ENCODE measurements at places on chromosomes 11 and 22.

- DNase-seq = no peak
These were observed 830 bp upstream of the SPDYC start for GRCh38 chr11:65169164-65169641.

GRCh38 chr11:76626921-76627401, 43.6 kb downstream of the LRRC32 start:
- no peak for DNase-seq

DNA sequence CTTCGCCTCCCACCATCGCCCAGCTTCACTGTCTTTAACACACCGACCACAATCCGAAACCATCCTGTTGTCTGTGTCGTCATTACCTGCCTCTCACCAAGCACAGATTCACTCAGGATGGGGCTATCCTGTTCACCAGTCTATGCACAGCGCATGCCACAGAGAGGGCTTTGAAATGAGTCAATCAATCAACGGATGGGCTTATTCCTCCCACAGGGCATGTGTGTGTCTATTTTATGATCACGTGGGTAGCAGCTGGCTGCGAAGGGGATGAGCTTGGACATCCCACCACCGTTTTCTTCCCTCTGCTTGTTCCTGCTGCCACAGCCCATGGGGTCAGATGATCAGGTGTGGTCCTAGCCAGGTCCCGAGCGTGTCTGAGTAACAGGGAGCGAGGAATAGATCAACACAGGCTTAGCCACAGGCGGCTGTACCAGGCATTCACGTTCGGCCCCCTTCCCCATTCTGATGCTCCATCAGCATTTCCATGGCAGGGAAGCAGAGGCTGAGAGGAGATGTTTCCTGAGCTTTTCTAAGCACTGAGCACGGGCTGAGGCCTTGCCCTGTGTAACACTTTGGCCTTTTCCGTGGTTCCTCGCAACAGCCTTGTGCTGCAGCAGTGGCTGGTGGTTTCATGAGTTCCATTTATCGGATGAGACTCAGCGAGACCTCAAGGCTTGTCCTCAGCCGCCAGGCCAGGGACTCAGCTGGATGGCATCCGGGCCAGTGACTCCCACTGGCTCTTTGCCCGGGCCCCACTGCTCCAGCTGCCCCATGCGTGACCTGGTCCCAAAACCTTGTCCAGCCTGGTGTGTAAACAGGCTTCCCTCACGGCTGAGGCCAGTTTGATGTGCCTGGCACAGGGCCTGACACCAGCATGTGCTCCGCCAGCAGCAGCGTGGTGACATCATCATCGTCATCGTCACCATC, 48.1 kb upstream of the FGF3 start:
- DNase-seq = no peak

- DNase-seq = no peak
These were observed 165.3 kb downstream of the TTC28 start for GRCh38 chr22:28514321-28514821.

DNA sequence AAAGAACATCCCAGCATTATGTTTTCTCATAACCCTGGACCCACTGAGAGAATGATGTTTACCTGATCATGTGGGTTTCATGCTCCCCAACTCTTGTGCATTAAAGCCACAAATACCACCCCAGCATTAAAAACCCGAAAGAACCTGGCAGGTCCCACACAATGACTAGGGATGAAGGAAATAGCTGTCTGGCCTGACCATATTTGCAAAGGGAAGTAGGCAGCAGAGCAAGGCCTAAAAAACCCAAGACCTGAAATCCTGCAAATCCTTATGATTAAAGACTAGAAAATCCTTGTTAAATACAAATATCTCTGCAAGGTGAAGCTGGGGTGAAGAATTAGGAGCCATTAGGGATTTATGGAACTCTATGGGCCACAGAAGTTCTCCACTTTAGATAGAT, 23.7 kb downstream of the PAK1 start:
- DNase-seq = no peak

DNA sequence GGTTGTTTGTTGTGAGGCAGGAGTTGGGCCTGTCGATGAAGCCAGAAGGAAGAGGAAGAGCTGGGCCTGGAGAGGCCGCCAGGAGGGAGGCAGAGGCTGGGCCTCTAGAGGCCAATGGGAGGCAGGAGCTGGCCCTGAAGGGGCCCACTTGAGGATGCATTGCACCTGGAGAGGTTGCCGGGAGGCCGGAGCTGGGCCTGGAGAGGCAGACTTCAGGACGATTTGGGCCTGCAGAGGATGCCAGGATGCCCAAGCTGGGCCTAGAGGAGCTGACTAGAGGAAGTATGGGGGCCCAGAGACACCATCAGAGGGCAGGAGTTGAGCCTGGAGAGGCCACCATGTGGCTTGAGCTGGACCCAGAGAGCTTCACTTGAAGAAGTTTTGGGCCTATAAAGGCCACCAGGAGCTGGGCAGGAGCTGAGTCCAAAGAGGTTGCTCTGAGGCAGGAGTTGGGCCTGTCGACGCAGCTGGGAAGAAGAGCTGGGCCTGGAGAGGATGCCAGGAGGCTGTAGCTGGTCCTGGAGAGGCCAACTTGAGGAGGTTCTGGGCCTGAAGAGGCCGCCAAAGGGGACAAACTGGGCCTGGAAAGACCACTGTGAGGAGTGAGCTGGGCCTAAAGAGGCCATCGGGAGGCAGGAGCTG, 39.0 kb downstream of the OR4C45 start:
- no peak for DNase-seq
